Activated CD4-positive, alpha-beta T cell treated with anti-CD3 and anti-CD28 coated beads, Interleukin-2, Interleukin-6, amounts not matched to agents 100 ng/mL and 50 ng/mL, durations not matched to agents 16 hours and 8 hours (primary cell): ENCODE measurements at places on chromosomes 12 and 14.

DNA sequence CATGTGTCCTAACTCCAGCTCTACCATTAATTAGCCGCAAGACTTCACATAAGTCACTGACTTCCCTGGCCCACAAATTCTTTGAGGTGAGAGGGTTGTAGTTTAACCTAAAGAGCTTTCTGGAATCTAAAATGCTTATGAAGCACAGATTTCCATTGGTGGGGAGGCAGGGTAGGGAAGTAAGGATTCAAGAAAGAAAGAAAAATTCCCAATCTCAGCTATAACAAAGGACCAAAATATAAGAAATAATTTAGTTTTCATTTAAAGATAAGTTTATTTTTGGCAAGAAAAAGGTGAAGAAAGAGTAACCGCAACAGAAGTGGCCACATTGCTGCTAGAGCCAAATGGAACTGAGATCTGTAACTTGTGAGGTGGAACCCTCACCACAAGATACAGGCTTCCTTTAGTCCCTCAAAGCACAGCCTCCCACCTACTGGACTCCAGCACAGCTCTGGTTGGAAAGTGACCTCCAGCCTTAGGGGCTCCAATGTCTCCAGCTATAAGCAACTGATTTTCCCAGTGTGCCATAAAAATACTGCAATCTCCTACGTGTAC, 23.6 kb downstream of the DAD1 start:
- peak; percentile 45 for DNase-seq

- DNase-seq = no peak
These were observed 258.7 kb downstream of the FLRT2 start for GRCh38 chr14:85788470-85789233.

DNA sequence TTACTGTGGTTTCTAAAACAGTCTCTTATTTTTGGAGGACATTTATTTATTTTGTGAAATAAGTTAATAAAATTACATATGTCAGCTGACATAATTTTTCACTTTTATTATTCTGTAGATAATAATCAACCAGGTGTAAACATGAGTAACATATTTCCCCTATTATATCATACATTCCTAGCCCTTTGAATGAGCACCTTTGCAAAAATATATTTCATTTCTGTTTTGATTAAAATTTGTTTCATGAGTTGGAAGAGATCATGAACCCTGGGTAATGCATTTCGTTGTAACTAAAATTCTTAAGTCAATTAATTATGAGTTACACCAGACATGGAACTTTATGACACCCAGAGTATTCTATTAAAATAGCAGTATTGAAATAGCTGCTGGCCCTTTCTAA, 56.3 kb downstream of the SLC16A7 start:
- DNase-seq = no peak

GRCh38 chr14:85529803-85530574, at the start of gene FLRT2:
FLRT2 (plus strand) TSS chr14:85530144; CDS start chr14:85621515, 91,371 bp downstream.
- DNase-seq = no peak

- no peak for DNase-seq
These were observed 273.3 kb upstream of the LRIG3 start for GRCh38 chr12:59193476-59194050.
